Stimulated activated CD8-positive, alpha-beta memory T cell treated with anti-CD3 and anti-CD28 coated beads, Interleukin-4, amount 100 ng/mL, for 4 hours (primary cell): ENCODE measurements at places on chromosomes 16 and 17.

- no peak for DNase-seq
These were observed 39.1 kb downstream of the PSME3IP1 start for GRCh38 chr16:57146735-57147134.

DNA sequence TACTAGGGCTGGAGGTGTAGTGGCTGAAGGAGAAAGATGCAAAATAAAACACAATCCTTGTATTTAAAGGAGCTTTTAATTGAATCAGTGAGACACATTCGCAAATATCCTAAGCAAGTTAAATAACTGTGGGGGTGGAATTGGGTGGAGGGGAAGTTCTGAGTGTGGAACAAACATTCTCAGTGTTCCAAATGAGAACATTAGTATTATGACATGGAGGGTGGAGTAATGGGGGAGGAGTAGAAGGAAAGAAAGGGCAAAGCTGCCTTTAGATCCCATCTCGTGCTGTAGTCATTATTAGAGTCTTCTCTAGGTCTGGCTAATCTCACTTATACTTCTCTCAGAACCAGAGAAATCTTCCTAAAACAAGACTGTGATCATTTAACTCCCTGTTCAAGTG lies 169.7 kb downstream of the ANKFN1 start:
- DNase-seq: no peak

DNA sequence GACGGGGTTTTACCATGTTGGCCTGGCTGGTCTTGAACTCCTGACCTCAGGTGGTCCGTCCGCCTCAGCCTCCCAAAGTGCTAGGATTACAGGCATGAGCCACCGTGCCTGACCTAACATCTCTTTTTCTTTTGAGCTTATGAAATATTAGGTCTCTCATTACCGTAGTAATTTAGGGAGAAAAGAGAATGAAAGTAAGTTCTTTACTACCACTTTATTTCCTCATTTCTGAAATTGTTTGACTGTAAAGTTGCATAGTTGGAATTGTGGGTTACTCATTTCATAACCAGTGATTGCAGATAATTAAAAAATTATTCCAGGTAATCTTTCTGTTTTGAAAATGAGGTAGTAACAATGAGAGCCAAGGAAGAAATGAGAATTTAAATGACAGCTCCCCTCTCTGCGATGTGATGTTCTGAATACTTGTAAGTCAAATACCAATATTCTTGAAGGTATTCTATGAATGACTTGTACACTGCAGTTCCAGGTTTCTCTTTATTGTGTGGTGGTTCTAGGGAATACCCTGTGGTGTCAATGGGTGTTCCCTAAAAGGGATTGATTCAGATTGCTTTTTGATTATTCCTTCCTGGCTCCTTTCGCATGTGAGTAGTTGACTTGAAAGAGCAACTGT lies 28.3 kb downstream of the MAP2K4 start:
- no peak for DNase-seq

DNA sequence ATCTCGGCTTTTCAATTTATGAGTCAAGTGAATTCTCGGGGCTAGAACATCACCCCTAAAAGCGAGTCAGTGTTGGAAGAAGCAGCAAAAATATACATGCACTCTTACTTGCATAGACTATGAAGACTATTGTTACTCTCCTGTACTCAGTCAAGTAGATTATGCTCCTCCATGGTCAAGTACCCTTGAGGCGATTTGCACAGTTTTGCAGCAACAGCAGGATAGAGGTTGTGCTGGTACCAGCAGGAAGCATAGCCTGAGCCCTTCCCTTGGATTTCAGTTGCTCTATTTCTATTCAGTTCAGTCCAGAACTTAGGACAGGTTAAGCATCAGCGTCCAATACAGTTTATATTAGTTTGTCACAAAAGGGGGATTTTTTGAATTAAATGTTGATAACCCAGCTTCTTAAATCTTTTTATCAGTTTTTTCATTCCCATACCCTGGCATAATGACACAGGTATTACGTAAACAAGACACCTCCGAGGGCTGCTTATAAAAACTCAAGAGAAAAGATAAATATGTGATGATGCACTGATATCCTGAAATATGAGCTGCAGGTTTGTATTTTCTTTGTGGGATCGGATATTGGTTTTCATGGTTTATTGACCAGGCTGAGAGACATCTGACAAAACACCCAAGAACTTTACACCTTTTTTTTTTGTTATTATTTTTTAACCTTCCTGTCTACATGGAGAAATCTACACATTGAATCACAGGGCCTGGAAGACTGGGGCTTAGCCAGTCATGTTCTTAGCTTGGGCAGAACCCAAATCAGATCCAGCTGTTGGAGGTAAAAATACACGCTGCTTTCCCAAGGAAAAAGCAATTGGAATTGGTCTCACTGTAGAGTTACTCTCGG lies 144.1 kb downstream of the PITPNC1 start:
- DNase-seq: no peak

- no peak for DNase-seq
These were observed 7.1 kb upstream of the TMC5 start for GRCh38 chr16:19410435-19411171.

- DNase-seq: no peak
These were observed 50.2 kb downstream of the CDK5R1 start for GRCh38 chr17:32536736-32537643.

- no peak for DNase-seq
These were observed 1525.1 kb downstream of the CDH11 start for GRCh38 chr16:63596716-63597115.

- no peak for DNase-seq
These were observed 148.6 kb downstream of the SHISA6 start for GRCh38 chr17:11389583-11389982.

DNA sequence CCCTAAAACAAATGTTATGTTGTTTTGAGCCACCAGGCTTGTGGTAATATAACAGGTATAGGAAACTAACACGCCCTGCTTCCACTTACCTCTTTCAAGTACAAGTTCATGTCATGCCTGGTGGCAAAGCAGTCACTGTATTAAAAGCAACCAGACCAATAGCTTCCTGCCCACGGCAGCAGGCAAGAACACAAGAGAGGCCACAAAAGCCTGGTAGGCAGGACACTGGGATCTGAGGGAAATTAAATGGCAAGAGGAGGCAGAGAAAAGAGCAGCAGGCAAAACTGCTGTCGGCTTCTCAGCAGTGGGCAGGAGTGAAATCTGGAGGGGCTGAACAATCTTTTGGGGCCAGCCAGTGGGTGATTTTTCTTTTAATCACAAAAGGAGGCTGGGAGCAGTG lies 2.2 kb downstream of the CYTH1 start:
- no peak for DNase-seq

DNA sequence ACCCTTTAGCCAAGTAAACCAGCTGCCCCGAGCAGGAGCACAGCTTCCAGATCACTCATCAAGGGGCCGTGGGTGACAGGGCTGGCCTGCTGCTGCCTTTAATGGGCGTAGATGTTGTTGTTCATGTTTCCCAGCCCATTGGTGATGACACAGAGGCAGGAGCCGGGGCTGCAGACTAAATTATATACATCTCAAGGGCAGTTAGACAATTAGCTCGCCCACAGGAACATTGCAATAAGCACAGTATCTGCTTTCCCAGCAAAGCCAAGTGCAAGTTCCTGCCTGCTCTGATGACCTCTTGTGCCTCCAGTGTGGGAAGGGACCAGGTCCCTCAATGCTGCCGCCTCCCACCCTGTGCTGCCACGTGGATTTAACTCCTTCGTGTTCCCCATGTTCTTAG lies 485.8 kb downstream of the MAF start:
- no peak for DNase-seq

DNA sequence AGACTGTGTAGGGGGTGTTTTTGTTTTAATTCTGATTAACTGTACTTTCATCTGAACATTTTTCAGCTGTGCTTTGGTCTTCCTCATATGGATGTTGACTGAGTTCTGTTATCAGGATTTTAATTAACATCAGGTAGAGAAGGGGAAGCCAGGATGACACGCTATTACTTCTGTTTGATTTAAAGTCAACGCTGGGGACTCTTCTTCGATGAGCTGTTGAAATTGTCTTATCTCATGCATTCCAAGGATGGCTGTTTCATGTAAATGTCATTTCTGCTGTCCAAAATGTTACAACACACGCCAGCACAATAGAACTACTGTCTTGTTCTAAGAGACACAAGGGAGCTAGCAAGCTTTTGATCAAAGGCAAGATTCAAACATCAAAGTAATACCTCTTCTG lies 263.3 kb upstream of the CDH5 start:
- DNase-seq: no peak

GRCh38 chr16:63577891-63578290 lies 1541.7 kb upstream of the CDH8 start:
- DNase-seq: no peak

DNA sequence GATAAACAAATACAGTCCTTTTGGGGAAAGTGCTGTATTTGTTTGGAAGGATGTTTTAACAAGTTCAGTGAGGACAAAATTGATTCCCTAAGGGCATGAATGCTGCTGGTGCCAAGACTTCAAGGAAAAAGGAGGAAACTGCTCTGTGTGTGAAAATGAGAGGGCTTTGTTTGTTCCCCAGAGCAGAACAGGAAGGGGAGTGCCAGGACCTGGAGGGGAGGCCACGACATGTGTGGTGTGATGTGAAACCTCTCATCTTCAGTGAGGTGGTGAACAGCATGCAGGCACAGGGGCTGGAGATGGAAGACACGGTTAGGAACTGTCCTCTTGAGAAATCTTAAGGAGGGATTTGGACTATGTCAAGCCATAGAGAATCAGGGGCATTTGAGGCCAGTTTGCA lies 46.6 kb upstream of the GRIN2A start:
- no peak for DNase-seq

DNA sequence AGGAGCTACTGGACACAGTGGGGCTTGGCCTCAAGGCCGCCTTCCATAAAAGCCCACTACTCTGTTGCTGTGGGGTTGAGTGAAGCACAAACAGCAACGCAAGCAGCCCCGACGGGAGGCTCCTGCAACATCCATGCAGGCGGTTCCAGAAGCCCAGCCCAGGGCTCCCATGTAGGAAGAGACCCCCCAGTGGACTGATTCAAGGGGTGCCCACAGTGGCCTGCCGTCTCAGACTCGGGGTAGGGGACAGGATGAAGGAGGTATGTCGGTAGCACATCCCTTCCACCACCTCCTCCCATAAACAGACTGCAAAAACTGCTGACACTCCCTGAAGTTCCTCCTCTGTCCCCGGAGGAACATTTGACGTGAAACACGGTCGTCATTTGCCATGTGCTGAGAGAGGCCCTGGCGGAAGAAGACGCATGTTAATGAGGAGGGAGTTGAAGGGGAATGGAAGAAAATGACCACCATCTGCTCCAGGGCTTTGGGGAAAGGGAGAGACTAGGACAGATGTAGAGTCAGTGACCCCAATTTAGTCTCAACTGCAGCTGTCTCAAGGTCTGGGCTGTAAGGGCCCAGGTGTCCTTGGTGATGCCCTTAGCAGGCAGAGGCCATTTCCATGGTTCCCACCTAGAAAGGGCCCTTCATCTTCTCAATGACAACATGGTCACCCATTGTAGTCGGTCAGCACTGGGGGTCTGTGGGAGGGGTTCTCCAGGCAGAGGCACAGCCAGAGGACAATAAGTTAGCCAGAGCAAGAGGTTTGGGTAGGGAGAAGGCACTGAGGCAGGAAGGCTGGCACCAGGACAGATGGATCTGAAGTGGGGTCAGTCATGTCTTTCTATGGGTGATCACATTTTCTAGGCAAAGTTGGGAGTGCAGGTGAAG lies 200.6 kb downstream of the CPPED1 start:
- DNase-seq: no peak

GRCh38 chr17:74601944-74602572 lies 10.0 kb upstream of the CD300LD start:
- no peak for DNase-seq

DNA sequence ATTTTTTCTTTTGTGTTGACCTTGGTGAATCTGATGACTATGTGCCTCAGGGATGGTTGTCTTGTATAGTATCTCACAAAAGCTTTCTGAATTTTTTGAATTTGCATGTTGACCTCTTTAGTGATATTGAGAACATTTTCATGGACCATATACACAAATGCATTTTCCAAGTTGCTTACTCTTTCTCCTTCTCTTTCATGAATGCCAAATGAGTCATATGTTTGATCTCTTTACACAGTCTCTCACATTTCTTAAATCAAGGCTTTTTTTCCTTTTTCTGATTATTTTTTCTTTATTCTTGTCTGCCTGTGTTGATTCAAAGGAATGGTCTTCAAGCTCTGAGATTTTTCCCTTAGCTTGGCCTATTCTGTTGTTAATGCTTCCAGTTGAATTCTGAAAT lies 46.6 kb upstream of the KCNJ16 start:
- no peak for DNase-seq

GRCh38 chr17:78379131-78379491 lies 662 bp downstream of the PGS1 start:
- no peak for DNase-seq

- no peak for DNase-seq
These were observed 6.0 kb upstream of the KCNH6 start for GRCh38 chr17:63516910-63517824.
